ENCODE measurements at places on chromosomes 1 and 21.

DNA sequence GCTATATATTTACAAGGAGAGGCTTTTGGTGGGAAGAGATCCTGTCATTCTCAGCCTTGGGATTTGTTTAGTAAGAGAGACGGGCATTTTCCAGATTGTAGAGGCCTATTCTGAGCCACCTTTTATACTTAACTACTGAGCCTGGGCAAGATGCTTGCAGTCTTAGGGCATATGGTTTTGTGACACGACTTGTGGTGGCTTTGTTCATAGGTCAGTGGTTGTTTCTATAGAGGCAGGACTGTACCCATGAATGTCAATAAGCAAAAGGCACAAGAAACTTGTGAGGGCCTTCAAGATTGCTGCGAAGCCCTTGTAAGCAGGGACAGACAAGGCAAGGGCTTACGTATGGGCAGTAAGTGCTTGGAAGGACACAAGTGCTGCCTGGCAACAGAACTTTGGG lies 3.4 kb upstream of the FCRL3 start:
- DNase-seq, result no peak

- no peak for DNase-seq
Measured at GRCh38 chr21:21122680-21123079, 124.5 kb downstream of the NCAM2 start.

DNA sequence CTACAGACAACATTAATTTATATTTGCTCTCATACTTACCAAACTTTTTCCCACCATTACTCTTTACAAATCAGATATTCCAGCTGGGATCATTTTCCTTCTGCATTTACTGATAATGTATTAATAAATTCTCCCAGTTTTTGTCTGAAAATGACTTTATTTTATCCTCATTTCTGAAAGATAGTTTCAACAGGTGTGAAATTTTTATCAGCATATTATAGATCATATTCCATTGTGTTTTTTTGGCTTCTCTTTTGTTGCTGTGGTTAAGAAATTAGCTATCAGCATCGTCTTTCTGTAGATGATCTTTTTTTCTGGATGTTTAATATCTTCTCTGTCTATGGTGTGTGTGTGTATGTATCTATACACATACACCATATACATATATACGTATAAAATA lies 2.7 kb downstream of the CFAP57 start:
- DNase-seq, result no peak

DNA sequence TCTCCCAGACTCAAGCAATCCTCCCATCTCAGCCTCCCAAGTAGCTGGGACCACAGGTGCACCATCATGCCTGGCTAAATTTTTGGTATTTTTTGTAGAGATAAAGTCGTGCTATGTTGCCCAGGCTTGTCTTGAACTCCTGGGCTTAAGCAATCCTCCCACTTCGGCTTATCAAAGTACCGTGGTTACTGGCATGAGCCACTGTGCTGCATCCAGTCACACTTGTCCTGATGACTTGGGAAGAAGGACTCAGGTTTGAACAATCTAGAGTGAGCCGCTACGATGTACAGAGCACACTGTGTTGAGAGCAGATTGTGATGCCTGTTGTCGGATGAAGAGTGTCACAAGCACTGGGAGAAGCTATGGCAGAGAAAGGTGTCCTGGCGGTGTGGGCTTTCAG lies 27.2 kb downstream of the RNF187 start:
- no peak for DNase-seq

DNA sequence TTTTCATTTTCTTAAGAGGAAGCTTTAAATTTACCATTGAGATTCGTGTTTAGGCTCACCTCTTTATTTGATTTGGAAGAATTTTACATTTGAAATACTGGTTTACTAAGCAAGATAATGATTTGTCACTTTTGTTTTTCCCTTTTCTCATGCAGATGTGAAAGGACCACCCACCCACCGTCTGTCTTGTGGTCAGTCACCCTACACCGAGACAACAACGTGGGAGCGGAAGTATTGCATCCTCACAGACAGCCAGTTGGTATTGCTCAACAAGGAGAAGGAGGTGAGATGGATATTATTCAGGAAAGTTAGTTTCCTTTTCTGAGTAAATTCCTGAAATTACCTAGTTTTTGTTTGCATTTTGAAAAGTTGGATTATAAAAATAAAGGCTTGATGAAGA lies 189.5 kb downstream of the RASAL2 start:
- no peak for DNase-seq
